Body of pancreas (tissue), 4 donors: ENCODE measurements at places on chromosomes 5 and 9.

GRCh38 chr5:170441393-170441784, 52.2 kb upstream of the KCNMB1 start:
- DNase-seq, result no peak

GRCh38 chr5:5432020-5432707, 9.7 kb downstream of the ICE1 start:
- DNase-seq, result no peak

GRCh38 chr9:33044677-33045282, 19.7 kb downstream of the DNAJA1 start:
- peak; percentile 54 for DNase-seq

GRCh38 chr9:36396985-36397384, 3.1 kb downstream of the RNF38 start:
- no peak for DNase-seq

DNA sequence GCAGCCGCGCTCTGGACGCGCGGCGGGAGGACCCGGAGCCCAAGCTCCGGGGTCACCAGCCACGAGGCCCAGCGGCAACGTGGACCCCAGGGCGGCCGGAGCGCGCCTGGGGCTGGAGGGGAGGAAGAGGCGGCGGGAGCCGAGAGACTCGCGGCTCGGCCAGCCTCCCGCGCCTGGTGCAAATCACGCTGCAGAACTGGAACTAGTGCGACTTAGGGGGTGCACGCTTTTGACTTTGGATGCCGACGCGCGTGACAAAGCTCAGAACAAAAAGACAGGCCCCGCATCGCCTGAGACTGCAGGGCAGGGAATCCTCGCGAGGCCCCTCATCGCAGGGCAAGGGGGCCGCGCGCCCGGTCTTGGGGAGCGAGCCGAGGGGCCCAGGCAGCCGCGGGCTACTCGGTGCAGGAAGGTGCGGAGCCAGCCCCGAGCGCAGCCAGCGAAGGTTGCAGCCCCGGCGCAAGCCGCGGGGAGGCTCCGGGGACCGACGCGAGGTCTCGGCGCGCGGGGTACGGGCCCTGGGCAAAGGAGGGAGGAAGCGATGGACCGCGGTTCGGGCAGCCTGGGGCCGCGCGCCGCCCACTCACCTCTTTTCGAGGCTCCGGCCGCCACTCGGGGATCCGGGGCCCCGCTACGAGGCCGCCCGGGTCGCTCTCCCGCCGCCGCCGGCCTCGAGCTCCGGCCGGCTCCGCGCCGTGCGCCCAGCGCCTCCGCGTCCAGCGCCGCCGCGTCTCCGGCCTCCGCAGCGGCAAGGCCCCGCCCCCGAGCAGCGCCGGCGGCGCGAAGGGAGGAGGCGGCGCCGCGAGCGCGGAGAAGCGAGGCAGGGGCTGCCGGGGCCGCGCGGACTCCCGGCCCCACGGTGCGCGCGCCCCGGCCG, at the start of gene GOLM1:
Gene GOLM1 (minus strand): TSS at position 735 of the 877 bp plus-strand sequence. CDS start 20,238 bp downstream, outside the sequence.
- DNase-seq, result peak; percentile 61

DNA sequence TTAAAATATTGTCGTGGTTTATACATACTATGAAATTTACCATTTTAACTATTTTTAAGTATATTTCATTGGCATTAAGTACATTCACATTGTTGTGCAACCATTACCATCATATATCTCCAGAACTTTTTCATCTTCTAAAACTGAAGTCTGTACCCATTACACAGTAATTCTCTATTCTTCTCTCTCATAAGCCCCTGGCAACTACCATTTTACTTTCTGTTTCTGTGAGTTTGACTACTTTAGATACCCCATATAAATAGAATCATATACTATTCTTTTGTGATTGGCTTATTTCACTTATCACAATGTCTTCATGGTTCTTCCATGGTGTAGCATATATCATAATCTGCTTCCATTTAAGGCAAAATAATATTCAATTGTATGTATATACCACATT, 30.3 kb downstream of the NDUFS4 start:
- DNase-seq, result no peak

DNA sequence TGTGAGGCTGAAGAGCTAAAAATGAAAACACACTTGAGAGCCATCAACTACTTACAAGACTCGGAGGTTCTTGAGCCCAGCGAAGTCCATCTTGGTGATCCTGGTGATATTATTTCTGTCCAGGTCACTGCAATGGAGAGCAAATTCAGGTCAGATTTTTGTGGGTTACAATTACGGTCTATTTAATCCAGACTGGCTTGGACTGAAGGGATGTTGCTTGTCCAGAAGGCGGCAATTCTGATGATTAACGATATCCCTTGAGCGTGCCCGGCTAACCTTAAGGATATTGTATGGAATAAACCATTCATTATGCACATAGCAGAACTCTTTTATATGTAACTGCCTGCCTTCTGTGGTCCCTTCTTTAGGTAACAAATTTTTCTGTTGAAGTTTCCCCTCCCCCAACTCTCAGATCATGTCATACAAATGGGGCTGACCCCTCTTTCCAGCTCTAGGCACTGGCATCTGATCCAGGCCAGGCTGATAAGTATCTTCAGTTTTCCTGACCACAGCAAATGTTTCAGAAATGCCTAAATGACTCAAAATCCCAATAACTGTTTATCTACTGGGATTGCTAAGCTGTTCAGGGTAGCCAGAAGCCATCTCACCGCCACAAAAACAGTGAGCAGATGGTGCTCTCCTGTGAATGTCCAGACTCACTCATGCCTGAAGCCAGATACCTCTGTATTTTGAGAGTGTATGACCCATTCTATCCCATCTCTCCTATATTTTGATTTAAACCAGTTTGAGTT, 49.4 kb downstream of the SLIT3 start:
- DNase-seq, result no peak

- no peak for DNase-seq
These were observed 307.7 kb upstream of the ZNF608 start for GRCh38 chr5:125054146-125054545.

GRCh38 chr9:89428901-89429890, 68.7 kb downstream of the SEMA4D start:
- no peak for DNase-seq

DNA sequence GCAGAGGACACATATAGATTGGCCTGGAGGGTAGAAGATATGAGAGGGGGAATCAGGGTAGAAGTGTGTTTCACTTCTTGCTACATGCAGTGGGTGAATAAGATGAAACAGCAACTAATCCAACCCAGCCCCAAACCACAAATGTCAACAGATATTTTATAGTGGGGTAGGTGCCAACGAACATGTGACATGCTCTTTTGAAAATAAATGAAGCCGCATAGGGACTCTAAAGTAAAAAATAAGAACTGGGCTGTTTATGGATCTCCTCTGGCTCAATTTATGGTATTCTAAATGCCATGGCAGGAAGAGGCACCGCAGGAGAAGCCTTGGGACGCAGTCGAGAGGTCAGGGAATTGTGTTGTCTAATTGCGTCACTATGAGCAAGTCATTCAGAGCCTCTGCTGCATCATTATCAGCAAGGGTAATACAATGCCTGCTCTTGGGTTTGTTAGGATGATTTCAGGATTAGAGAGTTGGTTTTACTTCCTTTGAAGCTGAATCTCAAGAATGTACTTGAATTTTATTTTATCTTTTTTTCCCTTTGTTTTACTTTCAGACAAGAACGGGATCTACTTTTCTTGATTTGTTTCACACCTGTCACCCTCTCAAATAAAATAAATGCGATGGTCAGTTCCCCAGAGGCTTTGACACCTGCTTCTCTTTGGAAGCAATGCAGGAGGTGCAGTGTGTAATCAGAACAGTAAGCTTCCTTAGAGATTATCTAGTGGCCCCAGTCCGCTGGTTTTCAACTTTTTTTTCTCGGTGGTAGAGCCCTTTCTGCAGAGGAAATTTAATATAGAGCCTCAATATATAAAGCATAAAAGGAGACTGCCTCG, 375.6 kb upstream of the CLINT1 start:
- no peak for DNase-seq

GRCh38 chr5:141517880-141518617, 29.2 kb downstream of the PCDHGC5 start:
- DNase-seq, result no peak

DNA sequence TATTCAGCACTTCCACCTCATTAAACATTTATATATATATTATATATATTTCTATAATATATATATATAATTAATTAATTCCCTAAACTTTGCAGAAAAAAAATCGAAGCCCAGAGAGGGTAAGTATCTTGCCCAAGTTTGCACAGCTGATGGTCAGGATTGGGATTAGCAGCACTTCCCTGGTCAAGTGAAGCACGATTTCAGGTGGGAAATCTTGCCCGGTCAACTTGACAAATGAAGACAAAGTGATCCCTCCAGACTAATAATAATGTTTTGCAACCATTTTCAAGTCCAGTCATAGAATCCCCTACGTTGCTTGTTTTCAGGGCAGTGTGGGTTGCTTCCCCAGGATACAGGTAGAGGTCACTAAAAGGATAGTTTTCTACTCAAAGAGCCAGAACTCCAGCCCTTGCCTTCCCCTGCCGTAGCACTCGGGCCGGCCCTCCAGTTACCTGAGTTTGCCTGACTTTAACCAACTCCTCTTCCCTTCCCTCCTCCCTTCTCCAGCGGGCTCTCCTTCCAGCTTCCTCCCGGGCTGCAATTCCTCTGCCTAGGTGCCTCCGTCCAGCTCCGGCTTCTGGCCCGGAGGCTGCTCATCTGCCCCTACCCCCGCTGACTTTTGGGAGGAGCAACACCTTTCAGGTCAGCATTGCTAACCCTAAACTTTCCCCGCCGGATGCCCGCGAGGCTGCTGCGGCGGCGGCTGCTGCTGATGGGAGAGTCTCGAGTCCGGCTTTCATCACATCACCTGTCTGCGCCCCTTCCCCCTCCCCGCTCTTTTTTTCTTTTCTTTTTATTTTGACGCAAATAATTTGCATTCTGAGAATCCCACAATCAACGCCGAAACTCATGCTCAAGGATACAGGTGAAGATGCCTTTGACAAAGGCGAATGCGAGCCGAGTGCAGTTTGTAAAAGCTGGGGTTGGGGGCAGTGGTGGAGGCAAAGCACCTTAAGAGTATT, 930 bp downstream of the PRLR start:
- peak; percentile 83 for DNase-seq

DNA sequence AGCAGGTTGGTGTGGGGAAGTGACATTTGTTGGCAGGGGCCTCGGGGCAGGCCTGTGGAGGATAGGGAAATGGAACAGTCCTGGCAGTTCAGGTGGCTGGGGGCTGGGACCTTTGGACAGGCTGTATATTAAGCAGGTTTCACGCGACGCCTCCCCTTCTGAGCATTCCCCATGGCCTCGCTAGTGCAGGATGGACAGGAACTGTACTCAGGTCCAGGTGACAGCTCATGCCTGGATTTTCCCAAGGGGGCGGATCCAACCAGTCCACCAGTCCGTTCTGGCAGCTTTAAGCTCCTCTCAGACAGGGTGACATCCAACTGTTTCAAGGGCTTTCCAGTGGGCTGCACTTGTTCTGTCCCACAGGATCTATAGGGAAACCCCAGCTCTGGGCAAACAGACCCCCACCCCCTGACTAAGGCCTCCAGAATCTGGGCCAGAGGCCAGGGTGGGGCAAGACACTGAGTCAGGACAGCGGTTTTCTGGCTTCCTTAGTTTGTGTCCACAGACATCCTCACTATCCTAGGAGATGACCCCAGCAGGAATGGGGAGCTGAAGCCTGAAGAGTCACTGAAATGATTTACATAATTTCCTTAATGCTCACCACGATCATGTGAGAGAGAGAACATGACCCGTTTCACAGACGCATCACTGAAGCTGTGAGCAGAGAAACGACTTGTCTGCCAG, 20.9 kb downstream of the CSF2 start:
- no peak for DNase-seq

DNA sequence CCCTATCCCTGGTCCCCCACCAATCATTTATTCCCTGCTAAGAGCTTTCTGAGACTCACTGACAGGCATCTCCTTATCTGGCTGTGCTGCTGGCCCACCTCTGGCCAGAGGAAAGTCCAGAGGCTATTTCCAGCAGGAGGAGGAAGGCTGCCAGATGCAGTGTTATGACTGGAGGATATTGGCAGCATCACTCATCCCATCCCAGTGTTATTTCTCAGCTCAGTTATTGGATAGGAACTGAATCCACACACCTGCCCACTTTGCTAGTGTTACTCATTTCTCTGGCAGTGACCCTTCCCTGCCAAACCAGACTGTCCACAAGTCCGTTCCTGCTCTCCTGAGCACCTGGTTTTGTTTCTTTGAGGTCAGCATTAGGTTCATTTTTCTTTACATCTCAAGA, 228.2 kb downstream of the GRIA1 start:
- DNase-seq, result no peak

- peak; percentile 33 for DNase-seq
These were observed at the start of gene FER for GRCh38 chr5:108747774-108748400. FER (plus strand) TSS chr5:108747897; CDS start chr5:108798183, 50,286 bp downstream.

DNA sequence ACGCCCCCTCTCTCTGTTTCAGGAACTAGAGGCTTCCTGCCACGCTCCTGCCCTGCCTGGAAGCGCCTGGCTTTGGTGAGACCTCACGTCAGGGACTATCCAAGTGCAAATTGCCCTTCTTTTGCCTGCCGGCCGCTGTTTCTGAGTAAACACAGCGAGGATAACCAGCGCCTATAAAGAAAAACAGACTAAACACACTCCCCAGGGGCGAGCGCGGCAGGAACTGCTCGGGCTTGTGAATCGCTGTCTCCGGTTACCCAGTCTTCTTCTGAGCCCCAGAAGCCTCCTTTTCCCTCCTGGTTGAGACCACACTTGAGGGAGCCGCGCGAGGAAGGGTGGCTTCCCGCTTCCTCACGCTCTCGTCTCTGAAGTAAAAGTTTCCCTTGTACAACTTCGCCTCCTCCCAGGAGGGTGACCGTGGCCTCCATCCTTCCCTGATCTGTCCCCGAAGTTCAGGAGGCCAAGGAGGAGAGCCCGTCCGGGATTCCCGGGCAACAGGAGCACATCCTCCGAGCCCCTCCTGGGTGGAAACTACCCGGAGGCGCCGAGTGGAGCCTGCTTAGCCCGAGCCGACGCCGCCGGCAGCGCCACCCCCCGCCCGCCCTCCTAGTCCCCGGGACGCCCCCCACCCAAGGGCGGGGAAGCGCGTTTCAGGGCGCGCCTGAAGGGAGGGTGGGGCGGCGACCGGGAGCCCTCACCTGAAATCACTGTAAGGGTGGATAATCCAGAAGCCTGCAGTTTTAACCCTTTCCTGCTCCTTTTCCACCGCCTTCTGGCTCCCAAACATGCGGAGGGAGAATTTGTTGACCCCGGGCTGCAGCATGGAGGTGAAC, 993 bp downstream of the HCN1 start:
- DNase-seq, result peak; percentile 34

DNA sequence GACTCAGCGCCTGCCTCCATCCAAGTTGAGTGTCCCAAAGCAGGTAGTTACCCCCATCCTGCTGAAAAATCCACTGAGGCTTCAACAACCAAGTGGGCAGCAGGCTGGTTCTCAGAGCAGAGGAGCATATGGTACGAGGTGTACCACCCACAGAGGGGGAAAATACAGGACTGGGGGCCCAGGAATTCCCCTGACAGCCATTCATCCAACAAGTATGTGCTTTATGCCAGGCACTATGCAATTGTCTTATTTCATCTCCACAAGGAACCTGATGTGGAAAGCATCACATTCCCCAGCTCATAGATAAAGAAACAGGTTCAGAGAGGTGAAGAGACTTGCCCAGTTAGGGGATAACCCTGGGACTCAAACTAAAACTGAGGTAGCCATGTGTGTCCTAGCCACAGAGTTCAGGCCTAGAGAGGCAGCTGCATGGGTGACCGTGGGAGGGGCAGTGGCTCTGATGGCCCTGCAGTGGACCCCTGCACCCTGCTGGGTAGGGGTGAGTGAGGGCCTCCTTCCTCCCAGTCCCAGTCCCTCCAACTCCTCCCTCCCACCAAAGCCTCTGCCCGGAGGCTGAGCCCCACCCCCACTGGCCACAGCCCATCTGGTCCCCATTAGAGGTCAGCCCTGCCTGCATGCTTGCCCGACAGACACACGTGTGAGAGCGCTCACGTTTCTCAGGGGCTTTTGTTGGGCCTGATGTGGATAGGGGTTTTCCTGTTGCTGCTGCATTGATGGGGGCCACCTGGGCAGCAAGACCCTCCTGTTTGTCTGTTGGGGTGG, 11.5 kb downstream of the PDLIM4 start:
- DNase-seq, result no peak

- no peak for DNase-seq
These were observed 278.8 kb downstream of the GAS1 start for GRCh38 chr9:86668488-86668887.
